Activated naive CD4-positive, alpha-beta T cell treated with Interleukin-2 at 50 U/mL for 16 hours (primary cell): ENCODE measurements at places on chromosomes 11 and 22.

- no peak for DNase-seq
Observed at GRCh38 chr11:134425816-134426536, 13.9 kb upstream of the B3GAT1 start.

DNA sequence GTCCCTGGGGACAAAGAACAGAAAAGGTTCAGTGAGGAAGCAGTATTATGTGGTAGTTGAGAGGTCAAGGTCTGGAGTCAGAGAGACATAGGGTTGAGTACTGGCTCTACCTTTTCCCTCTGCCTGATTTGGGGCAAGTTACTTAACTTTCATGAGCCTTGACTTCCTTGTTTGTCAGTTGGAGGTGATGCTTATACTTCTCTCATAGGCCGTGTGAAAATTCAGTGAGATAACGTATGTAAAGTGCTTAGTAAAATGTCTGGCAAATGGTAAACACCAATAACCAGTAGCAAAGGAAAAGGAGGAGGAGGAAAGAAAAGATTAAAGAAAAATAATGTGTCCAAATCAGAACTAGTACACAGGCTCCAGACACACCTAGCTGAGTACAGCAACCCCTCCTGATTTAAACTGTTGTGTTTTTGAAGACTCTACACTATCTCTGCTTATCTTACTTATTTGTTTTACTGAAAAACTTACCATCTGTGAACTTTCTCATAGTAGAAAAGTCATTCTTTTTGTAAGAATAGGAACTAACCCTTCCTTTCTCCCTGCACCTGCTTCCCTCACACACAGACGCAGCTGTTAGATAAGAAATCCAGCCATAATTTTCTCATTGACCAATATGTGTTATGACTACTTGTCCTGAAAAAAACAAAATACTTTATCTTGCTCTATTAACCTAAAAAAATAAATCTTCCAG is 126.9 kb downstream of the CD44 start:
- no peak for DNase-seq

DNA sequence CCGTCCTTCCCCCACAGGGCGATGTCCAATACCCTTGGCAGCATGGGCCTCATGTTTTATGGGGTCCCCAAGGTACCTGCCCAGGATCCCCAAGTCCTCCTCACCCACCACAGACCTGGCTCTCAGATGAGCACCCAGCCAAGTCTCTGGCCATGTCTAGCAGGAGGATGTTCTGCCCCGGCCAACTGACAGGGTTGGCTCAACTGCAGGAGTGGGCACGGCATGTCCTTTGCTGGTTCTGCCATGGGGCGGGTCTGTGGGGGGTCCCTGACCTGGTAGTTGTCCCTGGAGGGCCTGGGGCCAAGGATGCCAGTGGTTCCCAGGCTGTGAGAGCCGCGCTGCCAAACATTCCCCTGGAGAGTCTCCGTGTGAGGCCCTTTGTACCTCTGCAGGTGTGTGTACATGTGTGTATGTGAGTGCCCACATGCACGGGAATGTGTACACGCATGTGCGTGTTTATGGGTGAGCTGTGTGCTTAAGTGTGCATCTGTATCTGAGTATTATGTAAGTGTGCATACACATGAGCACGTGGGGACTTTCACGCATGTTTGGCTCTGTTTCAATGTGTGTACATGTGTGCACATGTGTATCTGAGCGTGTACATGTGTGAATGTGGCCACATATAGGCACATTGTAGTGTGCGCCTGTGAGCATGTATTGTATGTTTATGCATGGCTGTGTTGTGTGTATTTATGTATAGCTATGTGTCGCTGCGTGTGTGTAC is 85.5 kb downstream of the KCNQ1 start:
- no peak for DNase-seq

DNA sequence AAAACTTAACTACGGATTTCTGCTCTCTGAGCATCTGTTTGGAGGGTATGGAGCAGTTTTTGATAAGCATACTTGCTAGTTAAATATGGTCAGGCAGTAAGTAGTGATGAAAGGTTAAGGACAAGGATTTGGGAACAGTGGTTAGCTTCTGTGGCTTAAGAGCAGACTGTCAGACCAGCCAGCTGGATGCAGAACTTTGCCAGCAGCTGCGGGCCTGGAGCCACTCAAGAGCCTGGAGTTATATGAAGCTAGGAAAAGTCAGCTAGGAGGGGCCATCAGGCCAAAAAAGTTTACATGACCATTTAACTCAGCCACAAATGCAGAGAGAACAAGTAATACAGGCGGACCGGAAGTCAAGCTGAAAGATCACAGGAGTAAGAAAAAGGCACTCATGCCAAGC is 1817.7 kb downstream of the LRRC4C start:
- no peak for DNase-seq

- no peak for DNase-seq
Observed at GRCh38 chr11:78132475-78132874, 7.0 kb downstream of the ALG8 start.

GRCh38 chr11:15163136-15163535 is 48.4 kb downstream of the INSC start:
- DNase-seq: no peak

- no peak for DNase-seq
Observed at GRCh38 chr11:26949846-26950245, 44.1 kb upstream of the FIBIN start.

GRCh38 chr22:17772958-17773605 is 1.2 kb downstream of the BID start:
- DNase-seq: no peak

DNA sequence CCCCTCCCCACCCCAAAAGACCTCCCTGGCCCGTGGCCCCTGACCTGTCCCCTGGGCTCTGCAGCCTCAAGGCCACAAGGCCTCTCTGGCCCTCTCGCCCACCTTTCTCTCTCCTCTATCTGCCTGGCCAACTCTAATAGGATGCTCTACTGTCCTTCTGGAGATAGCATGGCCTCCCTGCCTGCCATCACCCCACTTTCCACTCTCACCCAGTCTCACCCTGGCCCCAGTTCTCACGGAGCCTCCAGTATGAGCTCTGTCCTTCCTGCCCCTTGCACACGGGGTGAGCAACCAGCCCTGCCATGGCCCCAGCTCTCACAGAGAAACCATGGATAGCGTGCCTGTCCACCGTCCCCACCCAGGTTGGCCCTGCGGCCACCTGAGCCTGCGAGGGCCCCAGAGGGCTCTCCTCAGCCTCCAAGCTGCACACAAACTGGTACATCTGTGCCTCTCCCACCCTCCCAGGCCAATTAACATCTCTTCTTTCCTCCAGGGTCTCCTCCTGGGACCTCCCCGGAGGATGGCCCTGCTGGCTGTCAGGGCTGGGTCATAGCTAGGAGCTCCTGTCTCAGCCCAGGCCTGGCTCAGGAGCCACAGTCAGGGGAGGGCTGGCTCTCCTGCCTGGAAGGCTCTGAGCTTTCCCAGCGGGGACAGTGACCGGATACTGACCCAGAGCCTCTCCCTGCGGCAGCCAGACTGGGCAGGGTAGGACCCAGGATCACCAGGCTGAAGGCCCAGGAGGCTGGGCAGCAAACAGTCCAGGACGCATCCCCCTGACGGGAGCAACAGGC is 22.3 kb downstream of the RTN4R start:
- no peak for DNase-seq
